Stimulated activated CD8-positive, alpha-beta memory T cell treated with anti-CD3 and anti-CD28 coated beads, Interleukin-4, amount 100 ng/mL, for 1 hour (primary cell): ENCODE measurements at places on chromosomes 3 and 15.

GRCh38 chr3:187954873-187955586, 198.9 kb upstream of the LPP start:
- no peak for DNase-seq

GRCh38 chr3:108090049-108090700, 656 bp downstream of the CD47 start:
- DNase-seq = no peak

GRCh38 chr3:17091910-17092582, 207.3 kb downstream of the PLCL2 start:
- no peak for DNase-seq

DNA sequence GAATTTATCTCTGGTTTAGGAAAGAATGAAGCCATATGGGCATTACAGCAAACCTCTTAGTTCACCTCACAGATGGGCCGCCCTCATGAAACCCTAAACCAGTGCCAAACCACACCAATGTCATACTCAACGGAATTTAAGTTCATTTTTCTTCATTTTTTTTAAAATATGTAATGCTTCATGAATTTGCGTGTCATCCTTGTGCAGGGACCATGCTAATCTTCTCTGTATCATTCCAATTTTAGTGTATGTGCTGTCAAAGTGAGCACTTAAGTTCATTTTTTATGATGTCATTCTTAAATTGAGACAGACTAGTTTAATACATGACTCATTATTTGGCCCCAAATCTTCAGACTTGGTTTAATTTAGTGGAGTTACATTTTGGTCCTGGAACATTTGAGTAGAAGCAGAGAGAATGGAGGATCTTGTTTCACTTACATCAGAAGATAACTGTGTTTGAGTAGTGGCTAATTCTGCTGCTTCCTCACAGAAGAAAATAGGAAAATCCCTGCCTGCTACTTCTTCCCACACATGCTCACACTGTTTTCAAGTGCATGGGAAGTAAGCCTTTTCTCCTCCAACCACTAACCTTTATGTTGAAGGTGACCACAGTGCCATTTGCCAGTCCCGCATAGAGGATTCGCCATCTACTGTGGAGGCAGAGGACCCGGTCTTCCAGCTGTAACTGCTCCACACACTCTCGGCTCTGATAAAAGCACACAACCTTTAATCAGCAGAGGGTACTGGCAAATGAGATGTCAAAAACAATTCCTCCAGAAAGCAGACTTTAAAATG, 63.3 kb downstream of the ZNF106 start:
- DNase-seq = no peak

GRCh38 chr15:29867241-29868000, 45.2 kb upstream of the TJP1 start:
- no peak for DNase-seq

DNA sequence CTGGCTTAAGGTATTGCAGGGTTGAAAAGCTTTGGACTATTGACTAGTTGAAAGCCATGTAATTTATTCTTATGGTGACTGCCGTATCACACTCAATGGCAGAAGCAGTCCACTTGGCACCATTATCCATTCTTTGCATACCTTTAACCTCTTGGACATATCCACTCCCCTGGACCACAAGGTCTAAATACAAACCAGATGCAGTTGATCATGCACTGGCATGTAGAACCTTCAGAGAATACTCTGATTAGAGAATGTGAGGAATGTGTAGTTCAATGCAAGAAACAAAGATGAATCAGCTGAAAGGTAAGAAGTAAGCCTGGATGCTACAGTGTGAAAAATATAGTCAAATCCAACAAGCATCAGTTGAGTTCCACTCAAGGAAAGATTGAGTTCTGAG, 93.1 kb downstream of the FRMD5 start:
- DNase-seq = no peak

DNA sequence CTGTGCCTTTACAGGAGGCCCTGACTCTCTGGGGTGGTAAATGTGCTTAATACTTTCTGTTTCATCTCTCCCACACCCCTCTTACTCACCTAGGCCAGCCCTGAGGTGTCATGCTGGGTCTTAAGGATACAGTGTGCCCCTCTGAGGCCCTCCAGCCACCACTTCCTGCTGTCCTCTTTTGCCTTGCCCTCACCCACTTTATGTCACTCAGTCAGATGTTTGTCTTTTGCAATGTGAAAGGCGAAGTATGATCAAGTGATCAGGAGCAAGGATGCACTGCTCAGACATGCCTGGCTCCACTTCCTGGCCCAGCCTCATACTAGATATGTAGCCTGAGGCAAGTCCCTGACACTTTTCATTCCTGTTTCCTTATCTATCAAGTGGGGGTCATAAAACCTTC, 339.0 kb upstream of the NR2E3 start:
- DNase-seq = no peak

GRCh38 chr15:51828621-51829375, 655 bp upstream of the TMOD3 start:
- DNase-seq = no peak

- no peak for DNase-seq
These were observed 16.0 kb downstream of the H1-8 start for GRCh38 chr3:129558772-129559564.

- no peak for DNase-seq
These were observed 156.7 kb downstream of the RAB11A start for GRCh38 chr15:66025972-66026371.

DNA sequence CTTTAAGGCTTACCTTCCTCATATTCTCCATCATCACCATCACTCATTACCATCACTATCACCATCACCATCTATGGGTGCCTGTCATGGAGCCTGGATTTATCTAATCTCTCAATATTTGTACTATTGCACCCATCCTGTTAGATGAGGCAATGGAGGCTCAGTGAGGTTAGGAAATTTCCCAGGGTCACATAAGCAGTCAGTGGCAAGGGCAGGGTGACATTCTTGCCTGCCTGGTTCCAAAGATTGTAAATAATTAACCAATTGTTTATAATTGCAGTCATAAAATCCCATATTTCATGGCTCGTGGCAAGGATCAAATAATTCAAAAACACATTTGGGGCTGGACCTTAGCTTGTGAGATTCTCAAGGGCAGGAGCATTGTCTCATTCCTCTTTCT, 55.2 kb downstream of the MGLL start:
- DNase-seq = no peak

- no peak for DNase-seq
These were observed 265.1 kb upstream of the NR2E3 start for GRCh38 chr15:71545223-71545760.

DNA sequence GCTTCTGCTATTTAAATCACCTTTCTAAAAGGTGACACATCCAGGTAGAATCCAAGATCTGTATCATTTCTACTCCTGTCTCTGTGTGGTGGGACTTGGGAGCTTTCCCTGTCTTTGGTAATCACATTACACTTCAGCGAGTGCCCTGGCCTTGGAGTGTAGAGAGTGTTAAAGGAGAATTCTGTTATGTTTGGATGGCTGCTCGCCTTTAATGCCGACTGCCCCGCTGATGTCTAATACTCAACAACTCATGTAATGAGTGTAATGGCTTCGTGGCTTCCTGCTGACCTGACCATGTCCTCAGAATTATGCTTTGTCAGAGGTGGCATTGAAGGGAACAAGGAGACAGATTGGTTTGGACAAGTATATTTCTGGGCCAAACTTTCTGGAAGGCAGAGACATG, 66.3 kb upstream of the LRTM1 start:
- no peak for DNase-seq

DNA sequence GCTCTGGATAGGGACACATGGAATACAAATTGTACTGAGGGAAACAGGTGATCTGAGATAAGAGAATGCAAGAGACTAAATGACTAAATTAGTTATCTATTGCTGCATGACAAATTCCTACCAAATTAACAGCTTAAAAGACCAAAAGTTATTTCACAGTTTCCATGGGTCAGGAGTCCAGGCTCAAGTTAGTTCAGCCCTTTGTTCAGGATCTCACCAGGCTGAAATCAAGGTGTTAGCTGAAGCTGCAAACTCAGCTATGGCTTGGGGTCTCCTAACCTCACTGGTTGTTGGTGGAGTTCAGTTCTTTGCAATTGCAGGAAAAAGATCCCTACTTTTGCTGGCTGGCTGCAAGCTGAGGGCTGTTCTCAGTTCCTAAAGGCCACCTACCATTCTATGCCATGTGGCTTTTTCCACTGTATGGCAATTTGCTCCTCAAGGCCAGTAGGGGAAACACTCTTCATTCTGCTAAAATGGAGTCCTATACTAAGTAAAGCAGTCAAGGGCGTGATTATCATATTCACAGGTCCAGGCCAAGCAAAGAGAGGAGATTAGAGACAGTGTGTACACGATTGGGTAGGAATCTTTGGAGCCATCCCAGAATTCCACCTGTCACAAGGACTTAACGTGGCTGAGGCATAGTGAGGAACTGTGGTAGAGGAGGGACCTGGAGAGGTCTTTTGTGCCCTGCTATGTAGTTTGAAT, 53.7 kb downstream of the THRB start:
- DNase-seq = no peak

DNA sequence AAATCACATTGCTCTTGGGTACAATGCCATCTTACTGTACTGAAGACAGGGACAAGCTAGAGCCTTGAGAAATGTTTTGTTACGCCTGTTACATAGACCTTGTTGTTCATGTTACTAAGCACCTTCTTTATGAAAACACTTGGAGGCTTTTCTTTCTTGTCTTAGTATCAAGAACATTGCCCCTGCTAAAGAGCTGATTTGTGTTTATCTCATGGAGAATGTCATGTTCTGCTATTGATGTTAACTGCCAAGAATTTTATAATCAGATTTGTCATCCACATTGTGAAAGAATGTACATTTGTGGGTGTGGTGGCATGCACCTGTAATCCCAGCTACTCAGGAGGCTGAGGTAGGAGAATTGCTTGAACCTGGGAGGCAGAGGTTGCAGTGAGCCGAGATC, 431.3 kb upstream of the MDFIC2 start:
- no peak for DNase-seq

DNA sequence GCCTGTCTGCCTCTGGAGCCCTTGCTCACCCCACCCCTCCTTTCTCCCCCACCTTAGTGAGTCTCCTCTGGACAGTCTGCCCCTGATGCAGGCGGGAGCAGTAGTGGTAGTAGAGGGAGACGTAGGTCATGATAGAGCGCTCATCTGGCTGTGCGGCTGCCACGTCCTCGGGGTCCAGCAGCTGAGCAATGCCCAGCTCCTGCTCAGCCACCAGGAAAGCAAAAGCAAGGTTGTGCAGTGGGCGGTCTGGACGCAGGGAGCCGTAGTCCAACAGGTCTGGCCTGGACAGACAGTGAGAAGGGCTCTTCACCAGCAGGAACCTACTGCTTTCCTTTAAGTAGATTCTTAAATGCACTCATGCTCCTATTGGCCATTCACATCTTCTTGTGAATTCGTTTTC, 6.7 kb downstream of the SPTBN5 start:
- no peak for DNase-seq

DNA sequence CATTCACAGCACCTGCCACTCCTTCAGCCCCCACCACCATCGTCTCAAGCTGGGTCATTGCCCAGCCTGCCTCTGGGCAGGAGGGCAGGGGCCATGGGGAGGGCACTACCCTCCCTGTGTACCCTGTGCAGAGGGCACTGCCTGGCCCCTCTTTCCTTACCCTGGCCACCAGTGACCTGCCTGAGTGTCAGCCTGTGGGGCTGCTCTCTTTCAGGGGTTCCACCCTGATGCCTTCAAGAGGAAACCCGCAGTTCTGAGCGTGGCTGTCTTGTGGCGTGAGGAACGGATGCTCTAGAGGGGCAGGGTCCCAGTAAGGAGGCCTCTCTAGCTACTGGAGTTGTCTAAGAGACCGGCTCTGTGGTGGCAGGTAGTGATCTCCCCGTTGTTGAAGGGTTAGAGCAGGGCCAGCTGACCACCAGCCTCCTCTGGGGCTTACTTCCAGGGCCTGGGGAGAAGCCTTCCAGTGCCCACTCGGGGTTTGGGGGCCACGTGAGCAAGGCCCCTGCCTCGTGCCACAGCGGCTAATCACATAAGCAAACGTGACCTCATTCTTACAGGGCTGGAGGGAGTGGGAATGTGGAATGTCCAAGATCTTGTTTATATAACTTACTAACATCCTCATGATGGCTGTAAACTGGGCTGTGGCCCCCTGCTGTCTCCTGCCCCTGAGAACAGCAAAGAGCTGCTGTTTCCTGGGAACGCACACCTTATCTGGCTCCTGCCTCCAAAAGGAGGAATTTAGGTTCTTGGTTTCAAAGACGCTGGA, 31.4 kb upstream of the SEC13 start:
- no peak for DNase-seq

DNA sequence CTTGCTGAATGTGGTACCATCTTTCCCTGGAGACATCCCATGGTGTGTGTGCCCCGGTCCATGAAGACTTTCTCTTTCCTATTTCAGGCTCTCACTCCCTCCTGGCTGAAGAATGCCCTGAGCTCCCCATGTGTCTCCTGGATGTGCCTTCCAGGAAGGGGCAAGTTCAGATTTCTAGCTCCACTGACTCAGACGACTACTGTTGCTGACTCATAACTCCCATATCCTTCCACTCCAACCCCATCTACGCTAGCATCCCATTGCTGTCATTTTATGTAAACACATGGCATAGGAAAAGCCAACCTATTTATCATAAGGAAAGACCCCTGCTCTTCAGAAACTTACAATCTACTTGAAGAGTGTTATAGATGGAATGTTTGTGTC, 95.0 kb downstream of the ADCY5 start:
- no peak for DNase-seq

DNA sequence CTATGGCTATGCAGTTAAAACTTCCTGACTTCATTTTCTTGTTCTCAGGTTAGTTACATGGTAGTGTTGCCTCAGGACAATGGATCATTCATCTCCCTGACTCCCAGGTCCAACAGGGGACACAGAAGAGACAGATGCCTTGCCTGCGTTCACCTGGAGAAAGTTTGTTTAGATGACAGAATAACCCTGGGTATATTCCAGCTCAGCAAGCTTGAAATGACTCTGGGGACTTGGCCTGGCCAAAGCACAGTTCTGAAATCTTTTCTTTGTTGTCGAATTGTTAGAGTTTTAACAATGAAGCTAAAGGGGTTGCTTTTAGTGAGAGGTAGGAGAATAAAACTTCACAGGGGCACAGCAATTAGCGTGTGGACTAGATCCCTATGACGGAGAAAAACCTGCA, 206.1 kb downstream of the PDZRN3 start:
- DNase-seq = no peak

- DNase-seq = no peak
These were observed 34.1 kb downstream of the TMEM158 start for GRCh38 chr3:45191924-45192417.
